GM12864 (cell line): ENCODE measurements at places on chromosomes 11 and 22.

DNA sequence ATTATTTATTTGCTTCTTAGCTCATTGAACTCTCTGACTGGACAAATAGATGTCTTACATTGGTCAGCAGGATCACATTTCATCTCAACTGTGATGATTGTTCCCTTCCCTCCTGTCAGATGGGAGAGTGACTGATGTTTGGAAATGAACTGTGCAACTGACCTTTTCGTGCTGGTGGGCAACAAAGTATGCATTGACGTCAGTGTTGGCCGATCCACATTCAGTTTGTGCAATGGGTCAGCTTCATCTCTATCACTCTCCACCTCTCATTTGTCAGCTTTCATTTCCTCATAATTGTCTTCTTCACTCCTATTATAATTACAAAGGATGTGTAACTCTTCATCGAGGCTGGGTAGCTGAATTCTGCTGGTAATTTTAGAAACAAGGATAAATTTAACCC is 71.3 kb downstream of the PPP2R1B start:
- DNase-seq, result no peak

- no peak for DNase-seq
Measured at GRCh38 chr22:36171941-36172340, 11.4 kb upstream of the APOL3 start.

- DNase-seq, result no peak
Measured at GRCh38 chr11:46383974-46384701, 2.7 kb downstream of the MDK start.

GRCh38 chr11:2135018-2135569 is 4.1 kb downstream of the IGF2 start:
- no peak for DNase-seq

DNA sequence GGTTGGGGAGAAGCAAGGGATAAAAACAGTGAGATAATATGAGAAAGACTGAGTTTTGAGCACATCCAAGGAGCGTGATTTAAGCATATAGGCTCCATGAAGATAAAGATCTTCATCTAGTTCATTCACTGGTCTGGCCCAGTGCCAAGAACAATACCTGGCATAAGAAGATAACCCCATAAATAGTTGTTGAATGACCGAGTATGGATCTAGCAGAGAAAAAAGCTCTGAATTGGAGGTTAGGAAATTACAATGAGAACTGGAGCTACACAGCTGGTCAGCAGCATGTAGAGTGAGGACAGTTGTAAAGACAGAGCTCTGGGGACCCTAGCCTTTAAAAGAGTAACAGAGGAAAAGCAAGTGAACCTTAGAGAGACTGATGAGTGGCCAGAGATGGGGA is 33.0 kb upstream of the PAK1 start:
- DNase-seq, result no peak

- no peak for DNase-seq
Measured at GRCh38 chr22:49656291-49656851, 171.3 kb downstream of the BRD1 start.

DNA sequence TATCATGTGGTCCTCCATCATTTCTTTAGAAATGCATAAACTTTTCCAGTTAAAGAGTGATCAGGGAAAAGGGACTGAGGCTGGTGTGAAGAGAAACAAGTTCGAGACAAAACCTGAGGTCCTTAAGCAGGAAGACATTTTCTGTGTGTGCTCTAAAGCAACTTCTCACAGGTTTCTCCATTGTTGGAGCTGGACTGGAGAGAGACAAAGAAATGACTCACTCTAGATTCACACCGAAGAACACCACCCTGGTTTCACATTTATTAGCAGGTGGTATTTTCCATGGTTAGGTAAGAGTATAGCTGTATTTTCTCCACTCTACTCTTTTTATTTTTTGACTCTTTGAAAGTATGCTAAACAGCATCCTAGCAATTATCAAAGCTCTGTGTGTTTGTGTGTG is 736.4 kb downstream of the KCNA4 start:
- no peak for DNase-seq

- DNase-seq, result no peak
Measured at GRCh38 chr22:23530766-23531282, 49.3 kb downstream of the IGLL1 start.
